ENCODE measurements at places on chromosomes 12 and 14. TPM values are rescaled to one million over a fixed set of nuclear protein-coding genes. Genes with fewer than 3 reads are reported as not detected.

The CLEC4D gene
- not detected for total RNA-seq

The CHPT1 gene
- 68.9 TPM for total RNA-seq

The MORN3 gene
- 0.32 TPM for total RNA-seq

The NTS gene
- total RNA-seq = 84.7 TPM

The B3GNT4 gene
- total RNA-seq = 0.66 TPM

The RNF41 gene
- 23.1 TPM for total RNA-seq

The PTHLH gene
- 15.4 TPM for total RNA-seq

The INHBC gene
- total RNA-seq = not detected

The FGFR1OP2 gene
- 25.9 TPM for total RNA-seq

The BHLHE41 gene
- total RNA-seq = 0.93 TPM

All from A549 treated with Mapracorat at 1 μM for 4 hours (cell line).